Hematopoietic multipotent progenitor cell treated with erythropoietin and hydrocortisone succinate and interleukin-3 and kit ligand, for 4 days (in vitro differentiated cells): ENCODE measurements at places on chromosomes 7 and 10.
A peak's percentile ranks its signal among the peaks of the same experiment; 100 is the strongest.

GRCh38 chr7:25318047-25318446 lies 89.8 kb upstream of the NPVF start:
- DNase-seq, result no peak

DNA sequence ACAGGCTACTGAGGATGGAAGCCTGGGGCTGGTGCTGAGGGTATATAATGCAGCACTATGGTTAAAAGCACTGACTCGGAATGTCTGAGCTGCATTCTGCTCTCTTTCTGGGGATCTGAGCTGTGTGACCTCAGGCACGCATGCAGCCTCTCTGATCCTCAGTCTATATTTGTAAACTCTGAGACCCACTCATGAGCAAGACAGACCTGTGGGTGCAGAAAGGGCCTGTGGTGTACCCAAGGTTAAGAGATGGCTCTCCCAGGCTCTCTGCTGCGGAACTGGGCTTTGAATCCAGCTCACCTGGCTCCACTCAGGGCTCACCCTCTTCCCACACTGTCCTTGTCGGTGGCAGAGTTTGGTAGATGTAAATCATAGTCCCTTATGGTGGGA lies 89.9 kb downstream of the CHST15 start:
- no peak for DNase-seq

DNA sequence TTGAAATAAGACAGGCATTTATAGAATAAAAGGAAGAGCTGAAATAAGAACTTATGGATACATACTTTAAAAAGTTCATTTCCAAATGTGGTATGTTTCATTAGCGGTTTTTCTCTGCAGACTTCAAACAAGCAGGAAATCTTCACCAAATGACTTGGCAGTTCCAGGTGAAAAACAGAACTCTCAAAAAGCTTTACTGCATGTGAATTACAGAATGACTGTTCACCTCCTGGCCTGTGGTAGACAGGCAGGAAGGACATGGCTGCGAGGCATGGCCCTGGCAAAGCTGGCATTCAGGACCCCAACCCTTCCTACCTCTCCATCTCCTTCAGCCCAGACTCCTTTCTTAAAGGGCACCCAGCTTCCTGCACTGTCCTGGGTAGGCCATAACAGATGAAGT lies 21.2 kb upstream of the ENO4 start:
- peak; percentile 8 for DNase-seq

GRCh38 chr7:135285547-135286233 lies 52.1 kb downstream of the STRA8 start:
- DNase-seq, result no peak

GRCh38 chr7:98879198-98879978 lies 1.1 kb downstream of the TRRAP start:
- peak; percentile 78 for DNase-seq

GRCh38 chr7:136063326-136063666 lies 86.1 kb upstream of the MTPN start:
- DNase-seq, result no peak

DNA sequence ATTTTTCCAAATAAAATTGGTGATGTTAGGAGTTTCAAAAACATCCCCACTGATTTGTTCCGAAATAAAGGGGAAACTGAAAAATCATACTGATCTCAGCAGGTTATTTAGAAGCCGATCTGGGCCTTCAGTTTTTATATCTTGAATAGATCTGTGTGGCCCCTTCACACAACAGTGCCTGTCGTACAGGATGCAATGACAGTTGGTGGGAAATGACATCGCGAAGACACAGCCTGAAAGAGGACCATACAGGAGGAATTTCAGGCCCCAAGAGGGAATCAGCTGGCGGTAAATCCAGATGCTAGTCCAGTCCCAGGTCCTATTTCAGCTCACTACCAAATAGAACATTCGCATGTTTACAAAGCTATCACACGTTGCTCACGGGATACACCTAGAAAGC lies 3.0 kb downstream of the H2BK1 start:
- DNase-seq, result no peak

GRCh38 chr7:36986948-36987724 lies 262.8 kb upstream of the AOAH start:
- peak; percentile 69 for DNase-seq

DNA sequence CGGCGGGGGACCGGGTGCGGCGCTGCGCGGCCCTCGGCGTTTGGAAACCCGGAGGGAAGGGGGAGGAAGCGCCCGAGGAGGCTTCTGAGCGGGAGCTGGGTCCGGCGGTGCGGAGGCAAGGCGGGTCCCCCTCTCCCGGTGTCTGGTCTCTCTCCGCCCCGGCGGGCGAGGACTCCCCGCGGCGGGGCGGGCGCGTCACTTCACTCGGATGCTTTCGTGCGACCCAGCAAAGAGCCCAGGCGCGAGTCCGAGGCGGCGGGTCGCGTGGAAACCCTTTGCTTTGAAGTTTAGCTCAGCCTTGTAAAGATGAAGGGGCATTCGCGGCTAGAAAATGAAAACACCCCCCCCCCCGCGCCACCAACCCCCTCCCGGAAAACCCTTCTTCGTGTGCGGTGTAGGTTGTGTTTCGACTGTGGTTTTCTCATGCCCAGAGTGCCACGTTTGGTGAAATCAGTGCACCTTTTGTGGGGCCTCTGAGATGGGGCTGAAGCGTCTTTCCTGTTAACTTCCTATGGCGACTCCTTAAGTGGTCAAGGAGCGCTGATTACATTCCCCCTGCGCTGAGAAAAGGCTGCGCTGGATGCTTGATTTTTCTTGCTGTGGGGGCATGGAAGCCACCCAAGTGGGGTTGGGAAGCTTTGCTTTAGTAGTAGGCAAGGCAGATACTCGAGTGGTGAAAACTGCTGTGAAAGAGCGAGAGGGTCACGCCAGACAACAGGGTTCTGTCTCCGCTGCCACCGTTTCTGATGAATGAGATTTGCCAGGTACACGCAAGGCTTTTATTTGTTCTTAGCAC lies 876 bp downstream of the GNAI1 start:
- DNase-seq, result peak; percentile 49

DNA sequence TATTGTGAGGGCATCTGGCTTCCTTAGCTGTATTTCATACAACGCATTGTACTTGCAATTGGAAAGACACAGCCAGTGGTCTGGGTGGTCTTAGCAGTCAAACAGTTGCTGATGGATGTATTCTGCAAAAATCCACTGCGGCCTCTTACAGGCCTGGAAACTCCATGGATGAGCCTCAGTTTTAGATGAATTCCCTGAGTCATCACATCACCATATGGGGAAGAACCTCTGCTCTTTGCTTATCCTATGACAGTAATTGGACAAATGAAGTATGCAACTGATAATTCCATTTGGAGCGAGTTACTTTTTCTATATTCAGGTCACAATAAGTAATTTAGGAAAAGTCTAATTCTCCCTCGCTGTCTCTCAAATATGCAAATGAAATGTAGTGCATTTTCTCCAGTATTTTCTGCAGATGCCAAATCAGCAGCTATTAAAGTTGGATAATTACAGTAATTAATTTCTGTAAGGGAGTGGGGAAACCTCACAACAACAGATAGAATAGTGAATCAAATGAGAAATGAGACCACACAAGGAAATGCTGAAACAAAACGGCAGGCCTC lies 78.8 kb downstream of the WDFY4 start:
- DNase-seq, result no peak

- DNase-seq, result peak; percentile 66
Observed at GRCh38 chr10:5814110-5815107, 1.2 kb upstream of the GDI2 start.

GRCh38 chr10:22518167-22518724 lies 172.9 kb downstream of the SPAG6 start:
- DNase-seq, result no peak

DNA sequence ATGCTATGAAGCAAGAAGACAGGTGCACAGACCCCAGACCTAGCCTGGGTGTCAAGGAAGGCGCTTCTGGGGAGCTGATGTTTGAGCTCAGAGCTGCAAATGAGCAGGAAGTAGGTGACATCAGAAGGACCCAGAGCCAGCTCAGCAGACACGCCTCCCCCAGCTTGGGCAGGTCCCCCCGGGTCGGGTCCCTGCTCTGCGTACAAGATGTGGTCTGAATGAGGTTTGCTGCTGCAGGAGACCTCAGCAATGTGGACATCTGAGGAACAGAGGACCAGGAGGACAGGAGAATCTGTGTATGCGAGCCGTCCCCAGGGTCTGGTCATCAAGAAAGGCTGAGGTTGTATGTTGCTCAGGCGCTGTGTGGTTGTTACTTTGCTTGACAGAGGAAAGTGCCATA lies 51.8 kb downstream of the TACC2 start:
- no peak for DNase-seq

GRCh38 chr10:54958844-54959243 lies 157.8 kb upstream of the PCDH15 start:
- DNase-seq, result no peak

- no peak for DNase-seq
Observed at GRCh38 chr7:16084370-16084769, 337.0 kb downstream of the CRPPA start.

GRCh38 chr10:1120801-1121211 lies 64.6 kb downstream of the WDR37 start:
- no peak for DNase-seq

GRCh38 chr7:26594553-26594952 lies 269.8 kb downstream of the SKAP2 start:
- DNase-seq, result no peak

- no peak for DNase-seq
Observed at GRCh38 chr7:157335236-157335635, 1.6 kb upstream of the DNAJB6 start.

DNA sequence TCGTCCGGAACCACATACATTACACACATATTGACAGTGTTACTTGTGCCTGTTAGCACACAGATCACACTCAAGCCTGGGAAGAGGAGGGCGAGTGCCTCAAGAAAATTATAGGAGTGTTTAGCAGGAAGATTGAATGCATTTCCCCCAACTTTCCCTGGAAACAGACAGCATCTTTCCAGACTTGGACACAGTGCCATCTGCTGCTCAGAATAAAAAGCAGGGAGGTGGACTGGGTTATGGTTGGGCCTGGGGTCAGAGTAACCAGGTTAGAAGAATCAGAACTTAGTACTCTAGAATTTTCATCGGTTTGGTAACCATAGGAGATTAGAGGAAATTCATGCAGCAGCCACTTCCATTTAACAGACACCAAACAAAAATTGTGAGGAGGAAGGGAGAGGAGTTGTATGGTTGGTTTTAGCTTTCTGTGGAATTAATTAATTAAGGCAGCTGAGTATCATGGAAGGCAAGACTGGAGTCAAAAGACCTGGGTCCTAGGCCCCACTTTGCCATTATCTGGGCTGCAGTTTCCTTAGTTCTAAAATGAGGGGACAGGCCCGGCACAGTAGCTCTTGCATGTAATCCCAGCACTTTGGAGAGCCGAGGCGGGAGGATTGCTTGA lies 43.4 kb upstream of the OPTN start:
- DNase-seq, result no peak

- DNase-seq, result no peak
Observed at GRCh38 chr7:17624379-17624778, 315.9 kb downstream of the SNX13 start.

GRCh38 chr7:117325836-117326235 lies 3.0 kb upstream of the WNT2 start:
- DNase-seq, result no peak

DNA sequence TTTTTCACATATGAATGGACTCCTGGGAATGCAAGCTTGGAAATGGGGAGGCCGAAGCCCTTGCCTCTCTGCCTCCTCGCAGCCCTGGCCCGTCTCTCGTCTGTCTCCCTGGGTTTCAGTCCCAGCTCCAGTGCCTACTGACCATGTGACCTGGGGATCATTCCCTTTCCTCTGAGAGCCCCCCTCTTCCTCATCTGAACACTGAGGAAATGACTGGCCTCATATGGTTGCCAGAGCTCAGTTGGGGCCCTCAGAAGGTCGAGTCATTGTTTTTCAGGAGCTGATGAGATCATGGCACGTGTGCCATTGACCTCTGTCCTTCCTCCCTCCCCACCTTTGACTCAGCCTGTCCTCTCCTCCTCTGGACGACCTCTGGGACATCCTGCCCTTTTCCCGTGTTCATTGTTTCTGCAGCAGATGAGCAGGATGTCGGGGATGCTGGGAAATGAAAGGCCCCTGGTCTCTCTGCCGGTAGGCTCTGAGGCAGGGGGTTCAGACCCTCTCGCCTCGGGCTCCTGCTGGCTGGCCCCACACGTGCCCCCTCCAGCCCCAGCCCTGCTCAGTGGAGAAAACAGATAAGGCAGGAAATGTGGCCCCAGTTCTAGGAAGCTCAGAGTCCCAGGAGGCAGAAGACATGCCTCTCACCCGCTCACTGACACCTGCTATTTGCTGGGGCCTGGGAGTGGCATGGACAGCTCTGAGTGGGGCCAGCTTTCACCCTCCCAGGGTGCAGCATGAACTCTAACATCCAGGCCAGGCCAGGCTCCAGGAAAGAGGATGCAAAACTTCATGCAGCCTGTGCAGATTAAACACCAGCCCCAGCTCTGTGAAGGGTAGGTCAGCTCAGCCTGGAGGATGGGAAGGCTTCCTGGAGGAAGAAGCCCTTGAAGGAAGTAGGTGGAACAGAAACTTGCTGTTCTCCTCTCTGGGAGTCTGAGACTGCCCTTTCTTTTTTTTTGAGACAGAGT lies 8.3 kb upstream of the PPP1R35 start:
- DNase-seq, result peak; percentile 77

DNA sequence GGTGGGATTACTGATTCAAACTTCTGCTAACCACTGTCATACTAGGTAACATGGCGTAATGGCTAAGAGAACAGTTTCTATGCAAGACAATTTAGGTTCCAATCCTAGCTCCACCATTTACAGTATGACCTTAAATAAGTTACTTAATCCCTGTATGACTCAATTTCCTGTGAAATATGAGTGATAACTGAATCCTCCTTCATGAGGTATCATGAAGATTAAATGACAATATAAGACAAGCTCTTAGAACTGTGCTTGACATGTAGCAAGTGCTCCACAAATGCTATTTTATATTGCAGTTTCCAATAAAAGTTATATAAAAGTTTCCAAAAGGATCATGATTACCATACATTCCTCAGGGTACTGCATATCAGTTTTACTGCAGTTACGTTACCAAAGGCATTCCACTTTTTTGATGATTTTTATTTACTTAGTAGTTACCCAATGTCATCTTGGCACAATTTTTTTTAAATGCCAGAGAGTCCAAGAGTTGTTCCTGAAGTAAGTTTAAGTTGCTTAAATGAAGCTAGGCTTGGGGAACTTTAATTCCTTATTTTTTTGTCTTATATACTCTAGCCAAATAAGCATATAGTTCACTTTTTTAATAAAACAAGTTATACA lies 7.1 kb downstream of the DOCK4 start:
- peak; percentile 10 for DNase-seq

- peak; percentile 80 for DNase-seq
Observed at GRCh38 chr7:71735961-71736556, 604.1 kb downstream of the GALNT17 start.

GRCh38 chr7:126768836-126769235 lies 483.9 kb downstream of the GRM8 start:
- DNase-seq, result no peak

- DNase-seq, result no peak
Observed at GRCh38 chr7:44185729-44186128, 3.5 kb downstream of the GCK start.

DNA sequence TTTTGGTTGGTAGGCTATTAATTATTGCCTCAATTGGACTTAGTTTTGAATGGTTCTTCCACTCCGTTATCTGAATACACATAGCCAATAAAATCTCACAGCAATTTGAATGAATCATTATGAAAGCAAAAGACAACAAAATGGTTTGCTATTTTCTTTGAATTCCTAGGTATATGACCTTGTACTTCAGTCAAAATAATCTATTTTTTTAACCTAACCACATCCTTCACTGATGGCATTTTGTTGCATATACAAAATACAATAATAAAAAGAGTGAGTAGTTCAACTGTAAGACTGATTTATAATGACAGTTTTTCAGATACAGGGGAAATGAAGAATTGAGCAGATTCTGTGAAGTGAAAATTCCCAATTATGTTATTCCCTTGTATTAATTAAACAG lies 433.1 kb downstream of the HTR7 start:
- no peak for DNase-seq
